ENCODE measurements at places on chromosomes 7 and 10. TPM values are rescaled to one million over a fixed set of nuclear protein-coding genes. Genes with fewer than 3 reads are reported as not detected.

Gene TEX47
- not detected for total RNA-seq

GRCh38 chr7:89772276-89772675 lies 382.0 kb upstream of the STEAP1 start:
- no peaks in the 10 kb centered on the region for H3K36me3 ChIP-seq
- no peak overlapping the region for H3K4me3 ChIP-seq
- no peak for DNase-seq
- no peak overlapping the region for H3K27ac ChIP-seq
- peaks cover 9% of the 10 kb centered on the region for H3K27me3 ChIP-seq

Gene WIPF3
- total RNA-seq = 7.9 TPM

DNA sequence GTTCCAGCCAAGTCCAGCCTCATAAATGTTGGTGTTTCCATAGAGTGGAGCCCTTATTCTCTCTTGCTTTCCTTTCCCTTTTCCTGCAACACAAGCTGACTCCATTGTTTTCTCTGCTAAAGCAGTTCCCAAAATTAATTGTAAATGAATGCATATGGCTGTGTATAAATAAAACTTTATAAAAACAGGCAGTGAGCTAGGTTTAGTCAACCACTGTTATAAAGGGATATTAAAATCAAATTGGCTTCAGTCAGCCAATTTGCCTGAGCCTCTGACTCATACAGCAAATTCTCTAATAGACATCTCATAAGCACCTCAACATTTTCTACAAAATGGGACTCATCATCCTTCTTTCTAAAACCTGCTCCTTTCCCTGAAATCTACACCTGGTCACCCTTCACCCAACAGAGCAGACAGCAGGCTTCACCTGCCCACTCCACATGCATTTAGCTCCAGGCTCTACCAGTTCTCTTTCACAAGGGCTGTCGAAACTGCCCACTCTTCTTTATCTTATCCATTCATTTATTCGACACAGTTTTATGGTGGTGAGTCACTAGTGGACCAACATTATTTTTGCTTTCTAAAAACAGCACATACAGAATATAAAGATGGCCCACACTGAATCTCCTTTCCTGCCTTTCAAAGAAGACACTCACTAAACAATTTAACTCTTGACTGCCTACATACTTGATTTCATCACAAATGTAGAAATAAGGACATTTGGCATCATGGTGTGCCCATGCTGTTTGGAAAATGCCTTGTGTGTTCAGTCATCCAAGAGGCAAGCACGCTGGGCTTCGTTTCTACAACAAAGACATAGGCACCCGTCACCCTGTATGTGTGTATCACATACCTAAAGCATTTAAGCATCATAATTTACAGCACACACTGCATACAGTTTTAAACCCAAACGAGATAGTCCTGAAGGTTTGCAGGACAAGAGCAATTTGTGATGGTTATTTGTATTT lies 74.6 kb upstream of the C7orf33 start:
- DNase-seq = no peak
- H3K4me1 ChIP-seq = peaks cover 2% of the 10 kb centered on the region
- no peak overlapping the region for H3K4me3 ChIP-seq
- no peaks in the 10 kb centered on the region for H3K36me3 ChIP-seq
- H3K27me3 ChIP-seq = no peaks in the 10 kb centered on the region

Gene RAPGEF5
- total RNA-seq = 6.1 TPM

DNA sequence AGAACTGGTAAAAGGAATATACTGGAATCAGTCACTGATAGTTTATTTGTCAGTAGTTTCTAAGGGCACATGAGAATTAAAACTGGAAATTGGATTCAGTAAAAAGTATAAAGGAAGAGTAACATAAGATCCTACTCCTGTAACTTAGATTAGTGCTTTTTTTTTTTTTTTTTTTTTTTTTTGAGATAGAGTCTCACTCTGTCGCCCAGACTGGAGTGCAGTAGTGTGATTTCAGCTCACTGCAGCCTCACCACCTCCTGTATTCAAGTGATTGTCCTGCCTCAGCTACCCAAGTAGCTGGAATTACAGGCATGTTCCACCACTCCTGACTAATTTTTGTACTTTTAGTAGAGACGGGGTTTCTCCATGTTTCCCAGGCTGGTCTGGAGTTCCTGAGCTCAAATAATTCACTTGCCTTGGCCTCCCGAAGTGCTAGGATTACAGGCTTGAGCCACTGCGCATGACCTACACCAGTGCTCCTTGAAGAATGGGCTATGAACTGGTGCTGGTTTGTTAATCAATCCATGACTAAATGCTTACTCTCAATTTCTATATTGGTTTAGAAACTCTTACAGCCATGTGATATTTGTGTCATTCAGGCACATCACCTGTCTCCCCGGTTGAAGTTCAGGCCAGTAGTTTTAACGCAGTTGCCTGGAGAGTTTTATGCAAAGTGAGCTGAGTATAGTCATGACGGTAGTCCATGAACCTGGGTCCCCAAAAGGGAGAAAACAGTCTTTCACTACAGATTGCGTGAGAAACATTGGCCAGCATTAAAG lies 65.0 kb downstream of the ZEB1 start:
- H3K4me1 ChIP-seq = no peaks in the 10 kb centered on the region
- H3K27ac ChIP-seq = no peak overlapping the region
- DNase-seq = no peak
- no peaks in the 10 kb centered on the region for H3K27me3 ChIP-seq
- no peak overlapping the region for H3K4me3 ChIP-seq
- no peaks in the 10 kb centered on the region for H3K36me3 ChIP-seq

GRCh38 chr7:89687211-89687610 lies 467.1 kb upstream of the STEAP1 start:
- no peak overlapping the region for H3K4me3 ChIP-seq
- DNase-seq = no peak
- H3K36me3 ChIP-seq = no peaks in the 10 kb centered on the region
- H3K27me3 ChIP-seq = no peaks in the 10 kb centered on the region

DNA sequence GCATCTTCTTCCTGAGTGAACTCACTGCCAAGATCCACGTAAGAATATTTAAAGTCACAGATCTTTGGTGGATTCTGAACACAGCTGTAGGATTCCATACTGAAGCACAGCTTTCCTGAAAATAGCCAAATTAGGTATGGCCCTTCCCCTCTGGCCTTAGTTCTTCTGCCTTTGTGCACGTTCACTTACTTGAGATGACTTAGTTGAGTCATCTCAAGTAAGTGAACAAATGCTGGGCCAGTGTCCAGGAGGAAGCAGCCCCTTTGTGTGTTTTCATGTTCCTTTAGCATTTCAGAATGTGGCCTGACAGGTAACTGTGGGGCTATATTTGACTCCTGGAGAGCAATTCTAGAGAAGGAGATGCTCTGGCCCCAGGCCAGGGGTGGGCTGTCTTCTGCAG lies 51.5 kb downstream of the CCNY start:
- H3K4me3 ChIP-seq = no peak overlapping the region
- H3K4me1 ChIP-seq = peaks cover 29% of the 10 kb centered on the region
- peaks cover 11% of the 10 kb centered on the region for H3K36me3 ChIP-seq
- peak overlapping the region; percentile 48 for H3K27ac ChIP-seq
- no peak for DNase-seq

GRCh38 chr10:82472406-82473335 lies 597.7 kb downstream of the NRG3 start:
- H3K27me3 ChIP-seq = peaks cover 39% of the 10 kb centered on the region
- no peak for DNase-seq
- no peaks in the 10 kb centered on the region for H3K36me3 ChIP-seq
- H3K4me3 ChIP-seq = no peak overlapping the region
- no peak overlapping the region for H3K27ac ChIP-seq

Gene PNLIPRP1
- total RNA-seq = not detected

DNA sequence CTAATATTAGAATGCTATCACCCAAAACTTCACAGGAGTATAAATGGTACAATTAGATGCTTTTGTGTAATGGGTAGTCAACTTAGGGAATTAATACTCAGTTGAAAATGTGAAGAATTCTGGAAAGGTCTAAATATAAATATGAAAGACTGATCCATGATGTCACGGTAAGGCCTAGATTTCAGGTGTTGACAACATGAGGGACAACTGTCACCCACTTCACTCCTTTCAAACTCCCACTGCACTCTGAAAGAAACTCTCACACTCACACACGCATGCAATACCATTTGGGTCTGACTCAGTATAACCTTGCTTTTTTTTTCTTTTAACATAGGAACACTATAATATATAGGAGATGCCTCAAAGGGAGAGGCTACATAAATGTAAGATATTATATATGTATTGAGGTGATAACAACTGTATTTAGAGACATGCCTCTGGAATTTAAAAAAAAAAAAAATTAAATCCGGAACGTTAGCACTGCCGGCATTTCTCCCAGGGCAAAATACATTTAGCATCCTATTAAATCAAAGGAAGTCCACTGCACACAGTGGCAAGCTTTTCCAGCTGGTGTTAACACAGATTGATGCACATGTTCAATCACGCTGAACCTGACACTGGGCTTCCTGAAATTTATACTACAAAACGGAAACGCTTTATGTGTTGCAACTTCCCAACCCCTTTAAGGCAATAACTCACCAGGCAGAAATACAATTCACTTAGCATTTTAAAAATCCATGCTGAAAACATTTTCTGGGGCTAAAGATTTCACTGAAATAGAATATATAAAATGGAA lies 74.9 kb downstream of the RSU1 start:
- no peak overlapping the region for H3K27ac ChIP-seq
- no peak for DNase-seq
- H3K4me3 ChIP-seq = no peak overlapping the region
- no peaks in the 10 kb centered on the region for H3K4me1 ChIP-seq

- peaks cover 4% of the 10 kb centered on the region for H3K4me1 ChIP-seq
- no peak overlapping the region for H3K4me3 ChIP-seq
- no peaks in the 10 kb centered on the region for H3K36me3 ChIP-seq
- no peak for DNase-seq
- no peak overlapping the region for H3K27ac ChIP-seq
- H3K27me3 ChIP-seq = peaks cover 4% of the 10 kb centered on the region
These were observed 270.7 kb downstream of the ABCA13 start for GRCh38 chr7:48441848-48442492.

Gene NPTX2
- total RNA-seq = 1.1 TPM

DNA sequence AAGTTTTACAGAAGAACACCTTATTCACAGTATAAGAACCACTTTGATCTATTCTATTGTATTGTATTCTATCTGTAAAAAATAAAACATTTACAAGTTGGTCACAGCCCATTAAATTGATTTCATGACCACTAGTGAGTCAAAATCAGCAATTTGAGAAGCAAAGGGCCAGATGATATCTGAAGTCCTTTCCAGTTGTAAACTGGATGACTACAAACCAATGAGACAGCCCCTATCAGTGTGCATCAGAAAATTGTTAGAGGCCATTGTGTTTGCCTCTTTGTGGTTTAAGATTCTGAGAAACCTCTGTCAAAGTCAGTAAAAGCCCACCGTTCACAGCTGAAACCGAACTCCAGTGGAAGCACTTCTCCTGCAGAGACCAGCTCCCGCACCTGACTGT lies 54.8 kb downstream of the TBXAS1 start:
- peaks cover 12% of the 10 kb centered on the region for H3K4me1 ChIP-seq
- DNase-seq = no peak
- no peak overlapping the region for H3K4me3 ChIP-seq
- H3K36me3 ChIP-seq = no peaks in the 10 kb centered on the region
- H3K27ac ChIP-seq = no peak overlapping the region

DNA sequence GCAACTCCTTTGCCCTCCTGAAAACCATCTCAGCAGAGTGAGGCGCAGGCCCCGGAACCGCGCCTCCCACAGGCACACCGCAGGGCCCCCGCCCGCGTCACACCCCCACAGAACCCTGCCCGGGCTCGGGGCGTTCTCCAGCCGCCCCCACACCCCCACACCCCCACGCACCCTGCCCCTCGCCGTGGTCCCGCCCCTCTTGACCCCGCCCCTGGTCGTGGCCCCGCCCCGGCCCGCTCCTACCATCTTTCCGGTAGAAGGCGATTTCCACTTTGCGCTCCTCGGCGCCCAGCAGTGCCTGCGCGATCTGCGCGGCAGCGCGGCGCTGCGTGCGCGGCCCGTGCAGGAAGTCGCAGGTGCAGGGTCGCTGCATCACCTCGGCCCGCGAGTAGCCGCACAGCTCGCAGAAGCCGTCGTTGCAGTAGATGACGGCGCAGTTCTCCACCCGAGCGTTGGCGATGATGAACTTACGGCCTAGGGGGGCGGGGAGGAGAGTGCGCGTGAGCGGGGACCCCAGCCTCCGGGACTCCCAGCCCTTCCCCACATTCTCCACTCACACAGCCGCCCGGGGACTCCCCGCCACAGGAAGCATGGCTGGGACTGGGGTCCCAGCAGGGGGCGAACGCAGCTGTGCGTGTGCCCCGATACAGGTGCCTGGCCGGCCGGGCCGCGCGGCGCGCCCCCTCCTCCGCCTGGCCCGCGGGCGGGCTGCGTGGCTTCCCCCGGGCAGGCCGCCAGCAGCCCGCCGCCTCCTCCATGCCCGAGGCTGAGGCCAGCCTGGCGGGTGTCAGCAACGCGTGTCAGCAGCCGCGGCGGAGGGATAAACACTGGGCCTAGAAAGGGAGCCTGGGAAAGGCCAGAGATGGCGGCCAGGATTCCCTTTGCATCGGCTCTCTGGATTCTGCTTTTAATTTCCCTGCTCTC lies 3.4 kb downstream of the KCNH2 start:
- peak; percentile 63 for DNase-seq
- H3K36me3 ChIP-seq = no peaks in the 10 kb centered on the region
- no peak overlapping the region for H3K27ac ChIP-seq
- peaks cover 49% of the 10 kb centered on the region for H3K4me1 ChIP-seq

DNA sequence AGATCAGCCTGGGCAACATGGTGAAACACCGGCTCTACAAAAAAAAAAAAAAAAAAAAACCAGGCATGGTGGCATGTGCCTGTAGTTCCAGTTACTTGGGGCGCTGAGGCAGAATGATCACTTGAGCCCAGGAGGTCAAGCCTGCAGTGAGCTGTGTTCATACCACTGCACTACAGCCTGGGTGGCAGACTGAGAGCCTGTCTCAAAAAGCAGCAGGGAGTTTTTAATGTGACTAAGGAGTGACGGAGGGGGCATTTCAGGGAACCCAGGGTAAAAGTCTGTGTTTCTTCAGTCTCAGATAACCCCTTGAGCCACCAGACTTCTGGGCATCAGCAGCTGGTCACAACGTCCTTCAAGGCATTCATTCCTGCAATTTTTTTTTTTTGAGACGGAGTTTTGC lies 2.2 kb upstream of the C10orf95 start:
- no peak overlapping the region for H3K4me3 ChIP-seq
- DNase-seq = no peak
- H3K4me1 ChIP-seq = peaks cover 17% of the 10 kb centered on the region
- no peak overlapping the region for H3K27ac ChIP-seq

DNA sequence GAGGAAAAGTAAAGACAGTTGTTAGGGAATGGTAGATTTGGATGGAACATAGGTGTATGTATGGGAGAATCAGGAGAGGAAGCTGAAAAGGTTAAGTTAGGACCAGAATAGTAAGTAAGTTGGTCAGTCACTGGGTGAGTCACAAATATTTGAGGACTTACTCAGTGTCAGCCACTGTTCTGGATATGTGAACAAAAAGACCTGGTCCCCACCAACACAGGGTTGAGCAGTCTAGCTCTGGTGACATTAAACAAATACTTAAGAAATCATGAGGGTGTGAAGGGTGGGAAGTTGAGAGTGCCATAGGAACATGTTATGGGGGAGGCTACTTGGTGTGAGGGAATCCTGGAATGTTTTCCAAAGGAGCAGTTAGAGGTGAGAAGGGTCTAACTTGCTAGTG lies 246.9 kb downstream of the PTEN start:
- no peaks in the 10 kb centered on the region for H3K27me3 ChIP-seq
- H3K4me1 ChIP-seq = peaks cover 8% of the 10 kb centered on the region
- H3K36me3 ChIP-seq = no peaks in the 10 kb centered on the region

- H3K36me3 ChIP-seq = no peaks in the 10 kb centered on the region
- no peak overlapping the region for H3K27ac ChIP-seq
- DNase-seq = no peak
- no peaks in the 10 kb centered on the region for H3K4me1 ChIP-seq
- H3K4me3 ChIP-seq = no peak overlapping the region
- H3K27me3 ChIP-seq = peaks cover 7% of the 10 kb centered on the region
These were observed 235.0 kb downstream of the PAXIP1 start for GRCh38 chr7:154767821-154768415.
